ENCODE measurements at places on chromosomes 16 and 17.

DNA sequence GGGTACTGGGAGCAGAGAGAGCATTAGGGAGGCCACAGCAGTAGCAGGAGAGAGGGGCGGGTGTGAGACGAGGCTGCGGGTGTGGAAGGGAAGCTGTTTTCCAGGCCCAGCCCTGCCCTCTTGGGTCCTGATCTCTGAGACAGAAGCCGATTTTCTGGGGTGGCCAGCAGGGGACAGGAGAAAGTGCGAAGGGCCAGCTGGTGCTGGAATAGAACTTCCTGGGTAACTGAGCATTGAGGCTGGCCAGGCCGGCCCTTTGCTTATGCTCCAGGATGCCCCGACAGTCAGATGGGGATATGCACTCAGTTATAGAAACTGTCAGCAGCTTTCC lies 804 bp downstream of the BTBD17 start:
- DNase-seq, result no peak

- DNase-seq, result no peak
Measured at GRCh38 chr17:2235792-2236366, 67.7 kb downstream of the SMG6 start.

DNA sequence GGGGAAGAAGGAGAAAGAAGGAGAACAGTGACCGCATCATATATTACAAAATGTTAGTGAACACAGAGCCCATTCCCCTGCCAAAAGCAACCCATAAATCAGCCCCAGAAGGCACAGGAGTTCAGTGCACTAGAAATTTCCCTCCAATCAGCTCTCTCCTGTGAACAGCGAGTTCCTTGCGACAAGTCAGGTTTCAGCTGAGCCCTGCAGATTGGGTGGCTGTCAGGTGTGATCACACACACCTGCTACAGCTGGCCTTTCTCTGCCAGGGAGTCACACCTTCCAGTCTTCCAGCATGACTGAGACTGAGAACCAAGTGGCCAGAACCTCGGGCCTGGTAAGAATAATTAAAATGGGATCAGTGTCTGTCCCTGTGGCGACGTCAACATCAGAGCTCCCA lies 60.2 kb downstream of the SHISA9 start:
- DNase-seq, result no peak

DNA sequence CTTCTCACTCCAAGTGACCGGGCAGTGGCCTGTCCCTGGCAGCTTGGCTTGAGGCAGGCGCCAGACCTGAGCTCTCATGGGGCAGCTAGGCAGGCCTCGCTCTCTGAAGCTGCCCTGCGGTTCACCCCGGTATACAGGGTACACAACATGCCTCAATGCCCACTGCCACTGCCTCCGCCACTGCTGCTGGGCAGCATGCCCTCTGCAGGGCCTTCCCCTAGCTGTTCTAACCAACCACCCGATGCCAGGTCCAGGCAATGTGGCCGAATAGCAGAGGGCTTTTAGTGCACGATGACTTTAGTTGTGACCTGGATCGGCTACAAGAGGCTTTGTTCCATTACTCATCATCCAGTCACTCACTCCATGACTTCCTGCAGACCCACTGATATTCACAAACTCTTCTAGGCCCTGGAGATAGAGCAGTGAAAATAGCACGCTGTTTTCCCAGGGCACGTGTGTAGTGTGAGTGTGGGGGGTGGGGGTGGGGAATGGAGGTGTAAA lies 19.7 kb downstream of the CDC42EP4 start:
- no peak for DNase-seq

DNA sequence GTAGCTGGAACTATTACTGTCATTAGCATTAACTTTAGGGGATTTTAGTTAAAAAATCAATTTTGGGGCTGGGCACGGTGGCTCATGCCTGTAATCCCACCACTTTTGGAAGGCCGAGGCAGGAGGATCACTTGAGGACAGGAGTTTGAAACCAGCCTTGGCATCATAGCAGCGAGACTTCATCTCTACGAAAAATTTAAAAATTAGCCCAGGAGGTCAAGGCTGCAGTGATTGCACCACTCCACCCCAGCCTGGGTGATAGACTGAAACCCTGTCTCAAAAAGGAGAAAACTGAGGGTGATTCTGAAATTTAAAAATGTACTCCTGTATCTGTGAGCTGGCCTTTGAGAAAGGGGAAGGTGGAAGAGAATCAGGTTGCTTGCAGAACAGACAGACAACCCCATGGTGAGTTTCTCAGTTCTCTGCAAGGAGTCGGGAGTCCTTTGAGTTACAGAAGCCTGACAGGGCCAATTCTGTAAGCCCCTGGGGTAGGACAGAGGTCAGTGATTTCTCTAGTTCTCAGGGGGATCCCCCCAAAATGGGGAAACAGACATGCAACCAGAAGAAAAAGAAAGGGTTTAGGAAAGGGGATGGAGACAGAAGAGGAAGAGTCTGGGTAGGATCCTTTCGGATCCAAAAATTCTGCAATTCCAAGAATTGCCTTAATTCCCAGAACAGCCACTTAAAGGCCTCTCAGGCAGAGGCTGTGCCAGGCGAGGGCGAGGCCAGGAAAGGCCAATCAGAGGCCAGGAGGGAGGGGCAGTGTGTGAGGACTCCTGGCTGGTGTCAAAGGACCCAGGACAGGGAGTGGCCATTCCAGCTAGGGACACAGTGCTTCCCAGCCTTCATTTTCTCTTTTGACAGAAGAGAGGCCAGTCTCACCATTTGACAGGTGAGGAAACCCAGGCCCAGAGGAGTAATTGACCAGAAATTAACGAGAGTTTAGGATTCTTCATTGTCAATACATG lies 6.7 kb downstream of the NUPR1 start:
- no peak for DNase-seq

DNA sequence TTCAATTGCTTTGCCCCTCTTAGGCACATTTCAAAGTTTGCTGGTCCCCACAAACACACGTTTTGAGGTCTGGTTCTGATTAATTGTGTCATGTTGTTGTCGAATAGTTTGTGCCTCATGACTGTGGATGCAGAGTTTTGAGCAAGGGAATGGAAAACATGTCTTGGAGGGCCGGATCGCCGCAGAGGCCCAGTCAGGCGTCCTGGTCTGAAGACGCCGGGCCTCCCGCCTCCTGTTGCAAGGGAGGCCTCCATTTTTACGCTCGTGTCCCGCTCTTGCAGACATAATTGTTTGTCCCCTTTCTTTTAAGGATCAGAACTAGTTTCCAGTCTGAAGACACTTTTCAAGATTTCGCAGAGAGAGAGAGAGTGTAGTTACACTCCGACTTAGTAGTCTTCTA lies 3.2 kb downstream of the NTN1 start:
- no peak for DNase-seq

GRCh38 chr17:48056246-48056745 lies 8.1 kb downstream of the NFE2L1 start:
- DNase-seq, result no peak

- no peak for DNase-seq
Measured at GRCh38 chr16:83470416-83470815, 337.4 kb upstream of the HSBP1 start.

DNA sequence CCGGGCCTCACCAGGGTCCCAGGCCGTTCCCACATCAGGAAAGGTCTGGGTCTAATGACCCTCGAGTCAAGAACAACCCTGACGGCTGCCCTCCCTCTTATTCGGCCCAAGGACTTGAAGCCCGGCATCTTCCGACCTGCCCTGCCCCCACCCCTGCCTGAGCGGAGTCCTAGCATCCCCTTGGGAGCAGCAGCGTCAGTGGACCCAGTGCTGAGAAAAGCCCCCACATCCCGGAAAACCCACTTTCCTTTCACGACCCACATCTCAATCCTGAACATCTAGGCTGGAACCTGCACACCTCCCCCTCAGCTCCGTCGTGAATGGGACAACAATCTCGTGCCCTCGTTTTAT lies 769 bp downstream of the TMEM88 start:
- no peak for DNase-seq

DNA sequence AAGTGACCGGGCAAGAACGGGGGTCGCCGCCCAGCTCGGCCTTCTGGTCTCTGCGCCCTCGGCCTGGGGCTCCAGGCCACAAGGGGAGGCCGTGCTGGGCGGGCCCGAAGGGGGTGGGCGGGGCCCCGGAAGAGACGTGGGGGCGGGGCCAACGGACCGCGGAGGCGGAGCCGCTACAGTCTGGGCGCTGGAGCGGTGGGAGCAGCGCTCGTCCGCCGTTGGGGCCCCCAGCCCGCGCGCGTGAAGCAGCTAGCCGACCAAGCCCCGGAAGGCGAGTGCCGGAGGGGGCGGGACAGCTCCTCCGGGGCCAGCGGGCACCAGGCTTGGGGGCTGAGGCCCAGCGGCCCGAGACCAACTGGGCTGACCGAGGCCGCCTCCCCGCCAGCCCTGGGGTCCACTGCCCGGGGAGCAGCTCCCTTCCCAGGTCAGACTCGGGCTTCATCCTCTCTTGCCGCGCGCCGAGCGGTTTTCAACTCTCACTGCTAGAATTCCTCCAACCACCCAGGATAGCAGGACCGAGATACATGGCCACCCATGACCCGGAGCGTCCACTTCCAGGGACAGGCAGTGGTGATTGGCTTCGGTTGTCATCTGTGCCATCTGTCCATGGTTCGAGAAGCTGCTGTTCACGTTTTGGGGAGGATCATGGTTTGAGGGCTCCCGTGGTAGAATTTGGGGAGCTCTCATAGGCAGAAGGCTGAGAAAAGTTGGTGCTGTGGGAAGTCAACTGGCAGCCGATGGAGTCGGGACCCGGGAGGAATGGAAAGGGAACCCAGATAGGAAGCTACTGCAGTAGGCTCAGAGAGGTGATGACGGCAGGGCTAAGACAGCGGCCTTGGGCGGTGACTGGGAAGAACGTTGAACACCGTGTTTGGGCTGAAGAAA lies 44.6 kb upstream of the LCMT1 start:
- peak; percentile 64 for DNase-seq

DNA sequence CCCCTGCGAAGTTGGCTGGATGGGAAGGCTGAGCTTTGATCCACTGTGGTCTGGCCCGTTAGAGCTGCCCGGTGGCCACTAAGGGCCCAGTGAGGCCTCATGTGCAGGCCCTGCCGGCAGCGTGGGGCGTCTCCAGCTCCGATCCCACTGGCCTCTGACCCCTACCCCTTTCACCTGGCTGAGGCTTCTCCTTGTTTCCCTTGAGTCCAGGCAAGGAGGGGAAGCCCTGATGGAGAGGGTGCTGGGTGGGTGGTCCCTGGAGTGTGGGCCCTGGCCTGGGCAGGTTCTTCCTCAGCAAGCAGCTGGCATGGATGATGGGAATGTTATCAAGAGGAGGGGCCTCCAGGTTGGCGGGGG lies 356.8 kb downstream of the SEC14L1 start:
- no peak for DNase-seq

DNA sequence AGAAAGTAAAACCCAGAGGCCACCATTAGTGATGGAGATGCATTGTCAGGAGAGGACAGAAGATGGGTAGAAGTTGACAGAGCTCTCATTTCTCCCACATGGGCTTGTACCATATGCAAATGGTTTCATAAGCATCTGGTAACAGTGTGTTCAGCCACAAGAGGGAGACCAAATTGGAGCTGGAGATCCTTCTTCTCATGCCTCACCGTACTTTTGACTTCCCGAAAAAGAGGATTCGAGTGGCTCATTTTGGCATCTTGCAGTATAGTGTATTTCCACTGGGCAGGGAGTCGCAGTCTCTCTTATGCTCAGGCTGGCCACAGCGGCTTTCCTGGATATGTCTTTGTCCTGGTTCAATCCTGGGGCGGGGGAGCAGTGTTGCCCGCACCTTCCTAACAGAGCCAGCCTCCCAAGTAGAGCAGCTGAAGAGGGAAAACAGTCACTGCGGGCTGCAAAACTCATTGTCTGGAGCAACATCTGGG lies 23.8 kb downstream of the TBC1D3B start:
- DNase-seq, result no peak

DNA sequence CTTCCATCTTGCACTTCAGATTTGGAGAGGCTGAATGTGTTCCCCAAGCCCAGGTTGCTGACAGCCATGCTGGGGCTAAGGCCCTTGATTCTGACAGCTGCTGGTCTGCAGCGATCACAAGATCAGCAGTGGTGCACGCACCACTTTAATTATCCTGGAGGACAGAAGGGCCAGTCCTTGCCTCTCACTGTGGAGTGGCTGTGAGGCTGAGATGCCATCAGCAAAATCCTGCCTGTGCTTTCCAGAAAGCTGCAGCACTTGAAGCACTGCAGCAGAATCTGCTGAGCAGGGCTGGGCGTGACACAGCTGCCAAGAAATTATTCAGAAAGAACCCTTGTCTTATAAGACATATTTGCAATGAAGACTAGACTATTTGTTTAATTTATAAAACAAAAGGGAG lies 37.1 kb downstream of the NUP93 start:
- no peak for DNase-seq

- DNase-seq, result no peak
Measured at GRCh38 chr16:87392821-87393679, 914 bp downstream of the MAP1LC3B start.

GRCh38 chr16:88684569-88685155 lies 1.6 kb downstream of the SNAI3 start:
- no peak for DNase-seq

GRCh38 chr16:1999866-2000514 lies 9.6 kb downstream of the ZNF598 start:
- no peak for DNase-seq

DNA sequence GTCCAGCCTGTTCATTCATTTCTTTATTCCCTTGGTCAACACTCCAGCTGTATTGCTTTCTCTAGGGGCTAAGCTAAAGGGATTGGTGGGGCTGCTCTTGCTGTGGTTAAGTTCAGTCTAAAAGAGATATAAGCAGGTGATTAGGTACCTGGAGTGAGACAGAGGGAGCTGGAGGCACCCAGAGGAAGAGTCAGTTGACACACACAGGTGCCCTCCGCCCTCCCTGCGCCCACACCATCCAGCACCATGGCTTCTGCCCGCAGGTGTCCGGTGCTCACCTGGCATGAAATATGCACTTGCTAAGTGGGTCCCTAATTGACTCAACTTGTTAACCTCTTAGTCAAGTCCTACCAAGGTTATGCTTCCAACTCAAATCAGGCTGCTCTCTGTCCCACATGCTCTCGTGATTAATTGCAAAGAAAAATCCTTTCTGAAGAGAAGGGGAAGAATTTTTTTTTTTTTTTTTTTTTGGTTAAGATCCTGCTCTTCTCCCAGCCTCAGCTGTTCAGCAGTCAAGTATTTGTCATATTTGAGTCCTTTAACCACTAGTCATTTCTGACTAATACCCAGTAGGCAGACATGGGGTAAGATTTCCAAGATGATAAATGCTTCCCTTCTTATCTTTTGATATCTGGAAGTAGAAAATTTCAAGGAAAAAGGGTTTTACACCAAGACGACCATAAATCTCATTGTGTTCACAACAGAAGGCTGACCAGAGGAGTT lies 199.8 kb upstream of the WSCD1 start:
- DNase-seq, result no peak

DNA sequence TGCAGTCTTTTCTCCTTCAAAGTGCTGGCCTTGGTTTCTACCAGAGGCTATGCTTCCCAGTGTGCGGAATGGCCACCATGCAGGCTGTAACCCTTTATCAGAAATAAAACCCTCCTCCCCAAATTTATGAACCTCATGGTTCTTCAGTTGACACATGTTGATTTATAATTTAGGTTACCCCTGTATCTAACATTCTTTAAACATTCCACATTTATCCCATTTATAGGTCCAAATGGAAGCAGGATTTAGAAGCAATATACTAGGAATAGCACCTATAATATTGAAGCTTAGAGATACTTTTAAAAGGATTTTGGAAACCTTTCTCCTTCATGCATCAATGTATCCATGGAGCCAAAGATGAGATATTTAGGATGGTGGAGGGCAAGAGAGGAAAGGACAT lies 438.8 kb upstream of the C16orf82 start:
- no peak for DNase-seq
